ENCODE measurements at places on chromosomes 2 and 18.

DNA sequence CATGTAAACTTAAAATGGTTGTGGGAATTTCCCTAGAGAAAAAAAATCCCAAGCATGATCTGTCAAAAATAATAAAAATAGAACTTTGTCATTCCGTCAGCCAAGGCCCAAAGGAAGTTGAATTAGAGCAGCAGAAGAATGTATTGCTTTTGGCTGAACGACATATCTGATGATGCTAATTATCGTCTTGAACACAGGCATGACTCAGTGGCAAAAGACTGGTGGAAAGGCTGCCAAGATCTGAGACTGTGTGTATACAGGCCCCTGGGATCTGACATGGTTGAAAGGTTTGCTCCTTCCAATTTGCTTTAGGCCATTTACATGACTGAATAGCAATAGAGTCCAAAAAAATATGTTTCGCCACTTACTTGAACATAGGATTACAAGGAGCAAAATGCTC is 1057.1 kb upstream of the CRIM1 start:
- DNase-seq: no peak

DNA sequence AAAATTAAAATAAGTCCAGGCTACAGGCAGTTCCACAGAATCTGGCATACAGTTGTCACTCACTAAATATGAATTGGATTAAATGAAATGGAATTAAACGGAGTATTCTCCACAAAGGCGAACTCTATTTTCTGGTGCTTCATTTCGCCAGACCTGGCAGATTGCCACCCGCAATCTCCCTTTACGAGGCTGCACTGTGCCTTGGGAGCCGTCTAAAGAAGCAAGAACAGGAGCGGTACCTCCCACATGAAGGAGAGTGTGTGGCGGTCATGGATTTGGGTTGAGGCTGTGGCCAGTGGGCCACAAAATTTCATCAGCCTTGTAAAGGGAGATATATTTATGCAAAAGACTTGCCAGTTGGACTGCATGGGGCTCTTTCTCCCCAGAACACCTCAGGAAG is 151.0 kb downstream of the OSR1 start:
- no peak for DNase-seq

GRCh38 chr18:22691946-22692710 is 241.0 kb upstream of the RBBP8 start:
- no peak for DNase-seq

DNA sequence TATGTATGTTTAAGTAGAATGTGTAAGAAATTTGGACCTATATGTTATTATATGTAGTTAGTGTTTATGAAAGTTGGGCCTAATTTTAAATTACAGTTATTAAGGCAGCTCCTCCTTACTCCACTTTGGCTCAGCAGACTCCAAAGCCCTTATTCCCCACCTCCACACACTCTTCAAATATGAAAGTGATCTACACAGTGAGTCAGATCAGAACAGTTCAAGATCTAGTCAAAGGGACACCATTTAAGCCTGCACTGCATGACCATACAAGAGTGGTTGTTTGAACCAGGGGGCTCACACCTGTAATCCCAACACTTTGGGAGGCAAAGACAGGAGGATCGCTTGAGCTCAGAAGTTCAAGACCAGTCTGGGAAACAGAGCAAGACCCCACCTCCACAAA is 21.2 kb upstream of the PMAIP1 start:
- DNase-seq: no peak

- peak; percentile 33 for DNase-seq
Measured at GRCh38 chr2:241009601-241010530, 11.4 kb downstream of the SNED1 start.

GRCh38 chr2:228768818-228769217 is 502.3 kb downstream of the PID1 start:
- no peak for DNase-seq

- no peak for DNase-seq
Measured at GRCh38 chr18:21996351-21996826, 173.0 kb upstream of the GATA6 start.

DNA sequence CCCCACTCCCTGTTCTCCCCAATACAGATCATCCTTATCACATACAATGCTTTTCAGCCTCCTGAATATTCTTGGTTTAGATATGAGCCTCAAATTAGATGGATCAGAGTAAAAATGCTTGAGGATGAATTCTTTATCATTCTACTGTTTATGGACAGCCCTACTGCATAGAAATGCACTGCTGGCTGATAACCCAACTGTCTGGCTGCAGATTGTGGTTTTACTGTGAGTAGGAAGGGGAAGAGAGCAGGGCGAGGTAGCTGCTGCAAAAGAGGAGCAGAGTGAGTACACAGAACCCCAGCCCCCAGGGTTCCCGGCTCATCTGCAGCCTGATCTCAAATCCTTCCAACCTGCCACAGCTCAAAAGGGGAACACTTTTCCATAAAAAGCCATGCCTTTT is 29.4 kb upstream of the NCOA1 start:
- no peak for DNase-seq

DNA sequence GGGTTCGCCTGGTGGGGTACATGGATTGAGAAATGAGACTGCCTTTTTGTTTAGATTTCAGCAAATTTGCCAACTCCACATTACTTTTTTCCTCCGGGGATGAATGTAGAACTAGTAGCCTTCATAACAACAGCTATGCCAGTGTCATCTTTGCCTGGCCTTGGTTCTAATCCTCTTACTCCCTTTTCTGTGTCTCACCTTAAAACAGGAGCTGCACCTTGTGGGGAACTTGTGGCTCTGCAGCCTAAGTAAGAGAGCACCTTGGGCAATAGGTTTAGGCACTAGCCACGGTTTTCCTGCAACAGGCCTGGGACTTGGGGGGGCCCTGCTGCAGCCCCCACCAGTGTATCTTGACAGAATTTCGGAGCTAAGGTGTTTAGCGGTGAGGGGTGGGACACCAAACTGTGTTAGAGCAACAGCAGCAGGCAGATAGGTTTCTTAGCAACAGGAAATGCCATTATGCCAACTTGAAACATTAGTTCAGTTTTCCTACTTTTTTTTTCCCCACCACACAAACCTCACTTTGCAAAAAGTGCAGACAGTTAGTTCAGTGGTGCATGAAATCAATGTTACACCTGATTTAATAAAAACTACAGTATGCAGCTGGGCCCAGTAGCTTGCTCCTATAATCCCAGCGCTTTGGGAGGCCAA is 173.7 kb downstream of the PRKCE start:
- DNase-seq: no peak

DNA sequence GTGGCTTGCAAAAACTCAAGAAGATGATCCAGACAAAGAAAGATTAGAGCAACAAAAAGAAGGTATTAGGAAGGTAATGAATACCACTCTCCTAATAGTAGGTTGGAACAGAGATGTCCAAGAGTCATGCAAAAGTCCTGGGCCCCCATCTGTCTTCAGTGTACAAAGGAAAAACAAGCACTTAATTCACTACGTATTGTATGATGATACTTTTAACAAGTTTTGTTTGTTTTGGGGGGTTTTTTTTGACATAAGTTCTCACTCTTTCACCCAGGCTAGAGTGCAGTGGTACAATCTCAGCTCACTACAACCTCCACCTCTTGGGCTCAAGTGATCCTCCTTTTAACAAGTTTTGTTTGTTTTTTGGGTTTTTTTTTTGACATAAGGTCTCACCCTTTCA is 80.6 kb upstream of the RTN4 start:
- DNase-seq: no peak

GRCh38 chr2:160651416-160652200 is 158.0 kb upstream of the RBMS1 start:
- no peak for DNase-seq

- no peak for DNase-seq
Measured at GRCh38 chr18:22601481-22601880, 183.8 kb upstream of the CTAGE1 start.

- no peak for DNase-seq
Measured at GRCh38 chr2:28375742-28376631, 16.7 kb upstream of the FOSL2 start.

- DNase-seq: no peak
Measured at GRCh38 chr18:55266981-55267380, 307.7 kb upstream of the CCDC68 start.

DNA sequence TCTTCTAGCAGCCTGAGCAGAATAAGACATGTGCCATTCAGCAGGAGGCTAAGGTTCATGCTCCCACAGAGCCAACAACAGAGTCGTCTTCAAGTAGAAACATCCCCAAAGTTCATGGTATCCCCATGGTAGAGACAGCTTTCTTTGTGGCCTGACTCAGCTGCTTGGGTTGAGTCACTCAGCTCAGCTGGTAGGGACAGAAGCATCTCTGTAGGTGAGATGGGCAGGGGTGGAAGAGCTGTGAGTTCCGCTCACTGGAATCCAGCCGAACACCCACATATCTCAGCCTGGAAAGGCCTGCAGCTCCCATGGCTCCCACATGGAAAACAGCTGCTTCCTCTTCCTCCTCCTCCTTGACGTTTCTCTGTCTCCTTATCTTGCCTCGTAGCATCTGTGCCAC is 792.7 kb downstream of the RNF144A start:
- DNase-seq: no peak

- no peak for DNase-seq
Measured at GRCh38 chr2:170092436-170093060, 85.4 kb upstream of the MYO3B start.

DNA sequence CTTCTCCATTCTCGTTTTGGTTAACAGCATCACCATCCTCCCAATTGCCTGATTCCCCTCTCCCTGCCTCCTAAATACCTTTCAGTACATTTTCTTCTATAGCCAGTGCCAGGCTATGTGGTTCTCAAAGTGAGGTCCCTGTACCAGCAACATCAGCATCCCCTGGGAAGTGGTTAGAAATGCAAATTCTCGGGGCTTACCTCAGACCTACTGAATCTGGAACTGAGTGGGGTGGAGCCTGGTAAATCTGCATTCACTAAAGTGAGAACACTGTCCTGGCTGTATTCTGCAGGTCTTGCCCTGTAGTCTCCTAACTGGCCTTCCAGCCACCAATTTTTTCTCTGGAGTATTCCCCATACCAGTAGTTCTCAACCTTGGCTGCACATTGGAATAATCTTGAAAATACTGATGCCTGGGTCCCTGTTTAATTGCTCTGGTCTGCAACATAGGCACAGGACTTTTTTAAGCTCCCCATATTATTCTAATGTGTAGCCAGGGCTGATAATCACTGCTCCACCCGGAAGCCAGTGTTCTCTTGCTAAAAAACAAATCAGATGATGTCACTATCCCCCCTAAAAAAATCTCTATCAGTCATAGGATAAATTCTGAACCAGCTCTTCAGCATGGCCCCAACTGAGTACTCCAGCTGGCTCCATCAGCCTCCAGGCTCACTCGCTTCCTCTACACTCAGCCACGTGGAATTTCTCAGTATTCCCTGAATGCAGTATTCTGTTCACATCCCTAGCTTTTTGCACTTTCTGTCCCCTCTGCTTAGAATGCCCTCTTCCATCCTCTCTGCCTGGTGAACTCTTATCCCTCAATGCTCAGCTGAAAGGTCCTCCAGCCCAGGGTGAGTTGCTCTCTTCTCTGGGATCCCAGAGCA is 98.4 kb downstream of the CDK15 start:
- DNase-seq: no peak

- no peak for DNase-seq
Measured at GRCh38 chr2:240955306-240956170, 42.9 kb upstream of the SNED1 start.

DNA sequence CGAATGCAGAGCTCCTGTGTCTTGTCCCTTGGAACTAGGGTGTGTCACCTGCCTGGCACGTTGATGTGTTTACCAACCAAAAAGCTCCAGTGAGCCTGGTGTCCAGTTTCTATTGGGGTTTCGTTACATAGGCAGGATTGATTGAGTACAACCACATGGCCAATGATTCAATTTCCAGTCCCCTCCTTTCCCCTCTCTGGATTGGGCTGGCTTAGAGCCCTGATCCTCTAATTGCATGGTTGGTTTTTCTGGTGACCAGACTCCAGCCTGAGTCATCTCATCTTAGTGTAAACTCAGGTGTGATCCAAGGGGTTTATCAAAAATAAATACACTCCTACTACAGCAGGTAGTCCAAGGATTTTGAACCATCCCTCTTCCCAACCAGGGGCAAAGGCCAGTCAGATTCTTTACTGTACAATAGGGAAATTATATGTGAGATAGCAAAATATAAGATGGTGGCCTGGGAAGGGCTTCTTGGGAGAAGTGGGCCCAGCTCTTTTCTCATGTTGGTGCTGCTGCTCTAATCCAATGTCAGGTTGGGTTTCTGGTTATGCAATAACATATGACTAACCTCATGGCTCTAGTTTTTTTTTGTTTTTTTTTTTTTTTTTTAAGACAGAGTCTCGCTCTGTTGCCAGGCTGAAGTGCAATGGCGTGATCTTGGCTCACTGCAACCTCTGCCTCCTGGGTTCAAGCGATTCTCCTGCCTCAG is 64.7 kb upstream of the MGAT5 start:
- DNase-seq: no peak

DNA sequence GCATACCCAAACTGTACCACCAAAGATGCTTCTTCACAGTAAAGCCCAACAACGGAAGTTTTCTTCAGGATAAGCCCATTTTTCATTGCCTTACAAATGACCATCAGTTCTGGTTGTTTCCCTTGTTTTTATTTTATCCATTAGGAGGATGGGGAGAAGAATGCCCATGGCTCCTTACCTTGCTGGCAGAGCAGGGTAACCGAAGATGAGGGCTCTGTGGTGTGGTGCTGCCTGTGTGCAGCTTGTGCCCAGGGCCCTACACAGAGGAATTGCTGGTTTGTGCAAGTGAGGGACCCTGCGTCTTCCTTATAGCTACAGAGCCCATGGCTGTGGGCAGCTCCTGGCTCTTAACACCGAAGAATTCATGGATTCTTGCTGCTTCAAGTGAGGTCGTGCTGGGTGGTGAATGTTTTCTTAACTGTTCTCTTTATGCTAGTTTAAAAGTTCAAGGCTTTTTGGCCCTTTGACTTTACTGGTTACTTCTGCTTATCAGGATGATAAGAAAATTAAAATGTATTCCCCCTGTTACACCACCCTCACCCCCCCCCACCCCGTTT is 110.6 kb downstream of the MAP4K4 start:
- no peak for DNase-seq

- no peak for DNase-seq
Measured at GRCh38 chr2:16900405-16901025, 234.9 kb upstream of the CYRIA start.

GRCh38 chr2:221482666-221483455 is 89.2 kb downstream of the EPHA4 start:
- DNase-seq: no peak

DNA sequence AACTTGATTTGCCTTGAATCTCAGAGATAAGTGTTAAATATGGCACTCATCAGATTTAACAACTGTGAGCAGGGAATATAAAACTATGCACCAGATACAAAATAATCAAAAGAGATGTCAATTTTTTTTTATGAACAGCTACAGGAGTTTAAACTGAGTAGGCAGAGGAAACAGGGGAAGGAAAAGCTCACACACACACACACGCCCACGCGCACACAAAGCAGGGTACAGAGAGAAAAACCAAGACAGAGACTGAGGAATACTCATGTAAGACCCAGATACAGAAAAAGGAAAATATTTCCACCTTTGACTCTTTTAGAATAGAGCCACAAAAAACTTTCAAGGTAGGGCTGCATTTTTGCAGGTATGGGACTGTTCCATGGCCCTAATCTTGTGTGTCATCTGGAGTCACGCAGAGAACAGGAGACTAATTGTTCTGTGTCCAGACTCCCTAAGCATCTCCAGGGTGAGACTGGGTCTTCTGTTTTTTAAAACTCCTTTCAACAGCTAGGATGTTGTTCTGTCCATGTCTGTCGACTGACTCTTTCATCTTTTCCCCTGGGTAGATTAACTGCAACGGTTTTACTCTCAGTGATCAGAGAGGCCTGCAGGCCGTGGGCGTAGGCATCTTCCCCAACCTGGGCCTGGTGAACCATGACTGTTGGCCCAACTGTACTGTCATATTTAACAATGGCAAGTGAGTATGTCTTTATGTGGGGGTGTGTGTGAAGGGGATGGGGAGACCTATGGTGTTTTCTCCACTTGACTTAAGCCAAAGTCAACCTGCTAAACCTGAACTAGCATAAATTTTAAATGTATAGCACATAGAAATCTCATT is 23.0 kb downstream of the SMYD1 start:
- DNase-seq: no peak
